ENCODE measurements at places on chromosomes 3 and 15. TPM values are rescaled to one million over a fixed set of nuclear protein-coding genes. Genes with fewer than 3 reads are reported as not detected.

SCAMP5 gene
- total RNA-seq, result 5.5 TPM

ISLR gene
- 136 TPM for total RNA-seq

VEPH1 gene
- total RNA-seq, result 92.5 TPM

OR5K2 gene
- total RNA-seq, result not detected

SHISA5 gene
- total RNA-seq, result 235 TPM
